ENCODE measurements at places on chromosomes 1 and 21.

- DNase-seq = no peak
These were observed 19.4 kb downstream of the KRTAP10-1 start for GRCh38 chr21:44520326-44521300.

DNA sequence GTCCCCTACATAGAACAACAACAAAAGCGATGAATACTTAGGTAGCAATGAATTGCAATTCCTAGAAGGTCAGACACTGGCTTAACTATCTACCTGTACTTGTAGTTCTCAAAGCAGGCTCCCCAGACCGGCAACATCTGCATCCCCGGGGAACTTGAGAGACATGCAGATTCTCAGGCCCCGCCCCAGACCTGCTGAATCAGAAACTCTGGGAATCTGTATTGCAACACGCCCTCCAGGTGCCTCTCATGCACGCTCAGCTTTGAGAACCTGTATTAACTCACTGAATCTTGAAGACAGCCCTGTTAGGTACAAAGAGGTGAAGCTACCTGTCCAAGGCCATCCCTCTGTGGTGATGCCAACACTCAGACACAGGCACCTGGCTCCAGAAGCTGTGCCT, 128.1 kb downstream of the KAZN start:
- DNase-seq = no peak

DNA sequence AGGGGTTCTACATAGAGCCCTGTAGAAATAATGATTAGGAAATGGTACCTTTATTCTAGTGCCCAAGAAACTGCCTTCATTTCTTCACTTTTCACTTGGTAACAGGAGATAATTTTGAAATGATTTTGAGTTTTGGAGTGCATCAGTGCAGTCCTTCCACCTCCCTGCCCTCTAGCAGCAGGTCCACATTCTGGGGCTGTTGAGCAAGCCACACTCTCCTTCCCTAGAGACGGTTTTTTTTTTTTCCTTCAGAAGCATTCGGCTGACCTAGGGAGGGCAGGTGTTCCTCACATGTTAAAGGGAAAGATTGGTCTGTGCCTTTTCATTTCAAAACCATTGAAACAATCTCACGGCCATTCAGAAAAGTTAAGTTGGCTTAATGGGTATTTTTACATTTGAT, 39.8 kb downstream of the SLC37A1 start:
- DNase-seq = no peak

GRCh38 chr1:42877380-42877779, 31.0 kb downstream of the ZNF691 start:
- DNase-seq = no peak

- DNase-seq = no peak
These were observed 12.3 kb downstream of the SLC9C2 start for GRCh38 chr1:173590557-173590956.

GRCh38 chr1:174659823-174660222, 212.1 kb downstream of the GPR52 start:
- DNase-seq = no peak

- DNase-seq = no peak
These were observed 103.1 kb upstream of the SLC2A1 start for GRCh38 chr1:43061757-43062156.

GRCh38 chr1:224053456-224053855, 60.5 kb upstream of the FBXO28 start:
- no peak for DNase-seq

- DNase-seq = no peak
These were observed 8.7 kb upstream of the TTF2 start for GRCh38 chr1:117051224-117052064.

DNA sequence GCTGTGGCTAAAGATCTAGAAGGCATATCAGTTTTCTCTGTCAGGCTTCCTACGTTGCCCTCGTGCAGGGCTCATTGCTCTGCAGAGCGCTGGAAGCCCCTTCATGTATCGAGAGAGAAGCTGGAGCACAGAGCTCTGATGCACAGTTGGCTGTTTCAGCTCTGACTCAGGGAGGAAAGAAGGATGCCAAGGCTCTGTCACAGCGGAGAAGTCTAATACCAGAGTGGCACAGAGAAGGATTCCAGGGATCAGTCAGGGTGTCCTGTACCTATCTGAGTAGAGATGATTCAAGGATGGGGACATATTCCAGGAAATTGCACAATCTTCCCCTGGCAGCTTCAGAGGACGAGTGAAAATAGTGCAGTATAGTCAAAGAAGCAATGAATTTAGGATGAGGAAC, 179.2 kb upstream of the FMN2 start:
- no peak for DNase-seq

DNA sequence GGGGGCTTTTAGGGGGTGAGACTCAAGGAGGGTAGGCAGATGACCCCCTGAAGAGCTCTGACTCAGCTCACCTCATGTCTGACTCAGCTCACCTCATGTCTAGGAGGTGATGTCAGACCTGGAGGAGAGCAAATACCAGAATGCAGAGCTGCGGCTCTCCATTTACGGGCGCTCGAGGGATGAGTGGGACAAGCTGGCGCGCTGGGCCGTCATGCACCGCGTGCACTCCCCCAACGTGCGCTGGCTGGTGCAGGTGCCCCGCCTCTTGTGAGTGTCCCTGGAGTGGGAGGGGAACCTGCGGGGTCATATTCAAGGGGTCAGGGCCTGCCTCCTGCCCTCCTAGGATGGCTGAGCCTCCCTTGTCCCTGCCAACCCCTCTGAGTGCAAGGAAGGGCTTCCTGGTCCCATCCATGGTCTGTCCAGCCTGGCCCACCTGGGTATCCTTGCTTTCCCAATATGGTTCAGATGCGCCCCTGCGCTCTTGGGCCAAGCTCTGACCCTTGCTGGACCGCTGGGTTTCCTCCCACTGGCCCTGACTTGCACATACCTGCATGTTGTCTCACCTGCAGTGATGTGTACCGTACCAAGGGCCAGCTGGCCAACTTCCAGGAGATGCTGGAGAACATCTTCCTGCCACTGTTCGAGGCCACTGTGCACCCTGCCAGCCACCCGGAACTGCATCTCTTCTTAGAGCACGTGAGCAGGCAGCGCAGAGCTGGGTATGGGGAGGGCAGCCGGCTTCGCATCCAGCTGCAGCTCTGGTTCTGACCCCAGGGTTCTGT, 9.1 kb downstream of the AMPD2 start:
- DNase-seq = no peak

DNA sequence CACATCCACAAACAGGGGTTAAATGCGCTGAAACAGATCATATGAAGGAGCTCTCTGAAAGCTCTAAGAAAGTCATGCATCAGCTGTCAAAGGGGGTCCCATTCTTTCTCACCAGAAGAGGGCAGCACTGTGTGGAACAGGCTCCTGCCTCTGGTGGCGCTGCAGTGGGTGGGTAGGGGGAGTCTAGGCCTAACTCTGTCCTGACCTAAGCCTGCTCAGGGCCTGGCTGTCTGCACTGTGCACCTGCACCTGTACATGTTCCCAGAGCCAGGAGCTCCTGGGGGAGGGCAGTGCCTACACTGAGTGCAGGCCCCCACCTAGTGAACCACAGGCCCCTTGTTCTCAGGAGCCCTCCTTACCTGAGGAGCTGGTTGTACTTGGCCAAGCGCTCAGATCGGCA, 16.0 kb downstream of the ENO1 start:
- no peak for DNase-seq

DNA sequence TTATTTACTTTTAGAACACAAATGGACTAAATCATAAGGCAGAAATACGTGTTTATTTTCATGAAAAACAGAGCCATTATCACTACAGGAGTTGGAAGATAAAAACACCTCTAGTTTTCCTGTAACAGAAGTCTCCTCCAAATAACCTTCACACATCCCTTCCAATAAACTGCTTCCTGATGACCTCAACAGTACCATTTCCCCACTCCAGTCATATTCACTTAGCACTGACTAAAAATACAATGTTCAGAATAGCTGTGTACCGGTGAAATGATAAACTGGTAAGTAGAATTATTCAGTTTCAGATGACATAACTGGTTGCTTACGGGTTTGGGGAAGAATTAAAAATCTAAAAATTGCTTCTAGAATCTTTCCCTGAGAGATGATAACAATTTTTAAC, 137.9 kb downstream of the DENND1B start:
- DNase-seq = no peak

DNA sequence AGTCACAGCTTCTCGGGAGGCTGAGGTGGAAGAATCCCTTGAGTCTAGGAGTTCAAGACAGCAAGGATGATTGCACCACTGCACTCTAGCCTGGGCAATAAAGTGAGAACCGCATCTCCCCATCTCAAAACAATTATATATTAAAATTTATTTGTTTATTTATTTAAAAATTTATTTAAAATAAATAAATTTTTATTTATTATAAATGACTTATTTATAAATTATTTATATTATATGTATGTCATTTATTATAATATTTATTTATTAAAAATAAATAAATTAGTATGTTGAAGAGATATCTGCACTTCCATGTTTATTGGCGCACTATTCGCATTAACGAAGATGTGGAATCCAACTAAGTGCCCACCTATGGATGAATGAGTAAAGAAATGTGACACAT, 683.2 kb upstream of the BRINP3 start:
- no peak for DNase-seq

- no peak for DNase-seq
These were observed 81.4 kb upstream of the SMYD2 start for GRCh38 chr1:214199585-214199984.

DNA sequence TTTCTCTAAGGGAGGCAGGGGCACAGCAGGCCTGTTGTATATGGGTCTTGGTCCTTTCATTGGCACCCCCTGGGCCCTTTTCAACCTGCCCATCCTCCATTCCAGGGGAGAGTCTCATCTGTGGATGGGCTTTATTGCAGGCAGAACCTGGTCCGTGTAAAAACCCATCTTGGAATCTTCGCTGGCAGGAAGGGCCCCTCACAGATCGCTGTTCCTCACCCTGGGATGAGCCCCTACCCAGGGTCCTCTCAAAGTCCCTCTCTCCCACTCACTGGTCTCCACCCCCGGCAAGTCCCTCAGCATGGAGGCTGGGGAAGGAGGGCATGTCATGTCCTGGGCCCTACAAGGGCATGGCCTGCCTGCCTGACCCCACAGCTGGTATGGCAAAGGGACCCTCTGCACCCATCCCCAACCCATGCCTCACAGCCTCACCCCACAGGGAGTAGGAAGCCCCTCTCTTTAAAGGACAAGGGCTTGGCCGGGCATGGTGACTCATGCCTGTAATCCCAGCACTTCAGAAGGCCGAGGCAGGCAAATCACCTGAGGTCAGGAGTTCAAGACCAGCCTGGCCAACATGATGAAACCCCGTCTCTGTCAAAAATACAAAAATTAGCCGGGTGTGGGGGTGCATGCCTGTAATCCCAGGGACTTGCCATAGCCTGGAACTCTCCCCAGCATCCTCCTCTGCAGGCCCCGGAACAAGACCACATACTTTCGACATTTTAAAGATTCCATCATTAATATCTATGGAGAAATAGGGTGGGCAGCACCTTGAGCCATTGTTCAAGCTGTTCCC, 13.2 kb upstream of the CDA start:
- no peak for DNase-seq

GRCh38 chr21:42212266-42212665, 6.7 kb upstream of the ABCG1 start:
- DNase-seq = no peak

DNA sequence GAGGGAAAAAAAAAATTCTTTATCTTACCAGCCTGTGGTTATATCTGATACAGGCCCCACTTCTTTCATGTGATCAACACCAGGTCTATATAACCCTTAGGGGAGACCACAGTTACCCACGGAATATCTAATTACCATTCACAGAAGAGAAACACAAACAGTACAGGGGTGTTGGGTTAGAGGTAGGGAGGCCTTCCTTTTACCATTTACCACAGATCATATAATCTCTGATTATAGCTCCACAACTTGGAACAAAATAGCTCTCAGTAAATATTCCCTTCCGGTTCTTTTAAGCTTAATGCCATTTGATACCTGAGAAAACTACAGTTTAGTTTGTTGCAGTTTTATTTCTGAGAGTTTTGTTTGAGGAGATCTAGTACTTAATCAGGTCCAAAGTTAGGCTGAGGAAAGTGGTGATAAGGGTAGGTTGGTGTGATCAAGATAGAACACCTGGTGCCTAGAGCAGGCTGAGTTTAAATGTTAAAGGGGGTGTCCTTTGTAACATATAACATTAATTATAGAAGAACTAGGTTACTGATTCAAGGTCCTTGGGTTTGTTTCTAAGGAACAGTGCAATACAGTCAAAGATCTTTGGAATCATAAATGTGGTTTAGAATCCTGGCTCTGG, 14.1 kb downstream of the EPB41 start:
- DNase-seq = no peak

DNA sequence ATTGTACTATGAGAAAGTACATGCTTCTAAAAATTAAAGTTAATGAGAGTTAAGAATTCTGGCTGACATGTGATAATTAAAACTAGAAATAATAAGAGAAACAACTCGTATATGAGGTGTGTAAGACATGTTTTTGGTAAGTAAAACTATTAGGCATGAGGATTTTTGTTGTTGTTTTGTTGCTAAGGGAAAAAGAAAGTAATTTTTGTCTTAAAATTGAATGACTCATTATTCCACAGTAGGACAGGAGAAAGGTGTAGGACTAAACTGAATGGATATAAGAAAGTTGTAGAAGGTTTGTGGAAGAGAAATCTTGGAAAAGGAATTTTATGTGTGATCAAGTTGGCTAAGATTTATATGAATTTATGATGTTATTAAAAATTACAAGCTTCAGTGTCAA, 54.8 kb downstream of the TBX19 start:
- DNase-seq = no peak

Measured in stimulated activated CD4-positive, alpha-beta T cell treated with anti-CD3 and anti-CD28 coated beads, Interleukin-1b, Interleukin-23, amount 100 ng/mL, for 24 hours (primary cell).